ENCODE measurements at places on chromosomes 5 and 9.

- DNase-seq: no peak
Observed at GRCh38 chr9:35682051-35682450, 7.7 kb downstream of the TPM2 start.

- no peak for DNase-seq
Observed at GRCh38 chr9:98610711-98611110, 98.0 kb downstream of the GABBR2 start.

GRCh38 chr9:98080780-98081179, 24.2 kb downstream of the NANS start:
- DNase-seq: no peak

GRCh38 chr5:175464074-175464941, 14.1 kb upstream of the SFXN1 start:
- peak; percentile 51 for DNase-seq

GRCh38 chr5:17805227-17805825, 171.1 kb downstream of the TAF11L14 start:
- no peak for DNase-seq

GRCh38 chr5:154780128-154780527, 25.0 kb downstream of the LARP1 start:
- no peak for DNase-seq

DNA sequence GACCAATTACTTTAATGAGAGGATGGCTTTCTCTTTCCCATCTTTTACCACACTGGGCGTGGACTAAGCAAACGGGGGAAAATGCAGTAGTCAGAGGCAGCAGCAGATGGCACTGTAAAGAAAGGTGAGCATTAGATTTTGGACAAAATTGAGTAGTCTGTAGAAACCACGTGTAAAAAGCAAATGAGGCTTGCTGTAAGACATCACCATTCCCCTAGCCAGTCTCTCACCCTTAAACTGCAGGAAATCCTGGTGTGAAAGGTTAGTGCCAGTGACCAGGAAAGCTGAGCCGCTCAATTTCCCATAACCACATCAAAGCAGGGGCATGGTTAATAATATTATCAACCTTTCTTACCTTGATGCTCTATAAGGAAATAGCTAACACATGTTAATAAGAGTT, 31.8 kb downstream of the SPATA31C2 start:
- DNase-seq: peak; percentile 53

DNA sequence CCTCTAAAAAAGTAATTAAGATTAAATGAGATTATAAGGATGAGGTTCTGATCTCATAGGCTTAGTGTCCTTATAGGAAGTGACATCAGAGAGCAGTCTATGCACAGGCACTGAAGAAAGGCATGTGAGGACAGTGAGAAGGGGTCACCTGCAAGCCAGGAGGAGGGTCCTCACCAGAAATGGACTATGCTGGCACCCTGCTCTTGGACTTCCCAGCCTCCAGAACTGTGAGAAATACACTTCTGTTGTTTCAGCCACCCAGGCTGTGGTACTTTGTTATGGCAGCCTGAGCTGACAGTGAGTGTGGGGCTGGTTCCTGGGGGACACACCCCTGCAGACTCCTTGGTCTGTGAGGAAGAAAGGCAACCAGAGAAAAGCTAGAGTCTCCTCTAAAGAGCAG, 34.7 kb upstream of the IL6ST start:
- no peak for DNase-seq

GRCh38 chr9:68472119-68472518, 68.6 kb downstream of the TMEM252 start:
- DNase-seq: no peak

GRCh38 chr5:181189363-181189961, 15.5 kb downstream of the TRIM7 start:
- DNase-seq: no peak

GRCh38 chr5:96605144-96605837, 56.9 kb upstream of the CAST start:
- no peak for DNase-seq

- DNase-seq: peak; percentile 67
Observed at GRCh38 chr9:91740701-91741100, 209.3 kb downstream of the ROR2 start.

GRCh38 chr5:163604013-163604412, 98.6 kb downstream of the MAT2B start:
- DNase-seq: no peak

GRCh38 chr9:70553707-70554673, 139.5 kb upstream of the KLF9 start:
- DNase-seq: peak; percentile 85

GRCh38 chr5:64532657-64533056, 26.8 kb downstream of the RGS7BP start:
- DNase-seq: no peak

GRCh38 chr9:91816356-91816755, 133.7 kb downstream of the ROR2 start:
- DNase-seq: no peak

DNA sequence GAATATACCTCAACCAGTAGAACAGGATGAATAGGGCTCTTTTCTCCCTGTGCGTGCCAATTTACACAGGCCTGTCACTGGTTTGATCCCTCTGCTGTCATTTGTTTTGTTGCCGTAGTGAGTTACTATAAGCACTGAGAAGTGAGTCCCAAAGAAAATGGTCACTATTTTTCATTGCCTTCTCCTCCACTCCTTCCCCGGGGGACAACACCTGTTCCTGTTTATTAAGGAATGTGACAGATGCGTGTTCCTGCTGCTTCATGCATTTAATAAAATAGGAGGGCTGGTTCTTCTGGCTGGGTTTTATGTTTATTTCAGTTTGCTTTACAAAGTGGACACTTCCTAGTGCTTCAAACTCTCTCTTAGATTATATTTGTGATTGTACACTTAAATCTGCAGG, 6.4 kb downstream of the THBS4 start:
- no peak for DNase-seq

- peak; percentile 18 for DNase-seq
Observed at GRCh38 chr5:83029912-83030311, 47.3 kb downstream of the TMEM167A start.

- DNase-seq: no peak
Observed at GRCh38 chr9:72327631-72328030, 37.4 kb downstream of the ZFAND5 start.

GRCh38 chr9:91760906-91761305, 189.1 kb downstream of the ROR2 start:
- no peak for DNase-seq
